ENCODE measurements at places on chromosomes 1 and 21. TPM values are rescaled to one million over a fixed set of nuclear protein-coding genes. Genes with fewer than 3 reads are reported as not detected.

LCE1E gene
- total RNA-seq = not detected

FABP3 gene
- 24.7 TPM for total RNA-seq

- no peak overlapping the region for H3K27ac ChIP-seq
- no peak overlapping the region for H3K4me3 ChIP-seq
- no peaks in the 10 kb centered on the region for H3K36me3 ChIP-seq
- peaks cover 65% of the 10 kb centered on the region for H3K4me1 ChIP-seq
These were observed 3.6 kb downstream of the NIBAN1 start for GRCh38 chr1:184970691-184971161.

DNA sequence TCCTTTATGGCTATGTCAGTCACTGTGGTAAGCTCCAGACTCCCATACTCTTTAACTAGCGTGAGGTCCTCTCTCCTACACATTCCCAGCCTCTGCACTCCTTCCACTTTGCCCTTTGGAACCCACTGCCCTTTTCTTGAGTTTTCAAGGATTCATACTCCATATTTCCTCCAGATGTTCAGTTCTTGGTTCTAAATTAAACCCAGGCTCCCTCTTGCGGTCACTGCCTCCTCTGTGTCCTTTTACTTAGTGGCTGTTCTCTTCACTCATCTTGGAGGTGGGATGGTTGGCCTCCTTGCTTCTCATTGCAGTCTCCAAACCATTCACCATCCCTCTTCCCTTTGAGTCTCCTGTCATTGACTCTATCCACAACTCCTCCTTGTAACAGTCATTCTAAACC, 208.1 kb downstream of the TGFB2 start:
- H3K27me3 ChIP-seq = no peaks in the 10 kb centered on the region
- H3K4me1 ChIP-seq = no peaks in the 10 kb centered on the region
- no peak overlapping the region for H3K4me3 ChIP-seq
- DNase-seq = no peak
- no peaks in the 10 kb centered on the region for H3K36me3 ChIP-seq

Measured in spleen (tissue), 13 donors.